ENCODE measurements at places on chromosomes 2 and 18. TPM values are rescaled to one million over a fixed set of nuclear protein-coding genes. Genes with fewer than 3 reads are reported as not detected.

C2orf15 gene
- total RNA-seq = 4.9 TPM

IGFBP5 gene
- total RNA-seq = 697 TPM

TNFAIP6 gene
- total RNA-seq = 1.9 TPM

MYCN gene
- total RNA-seq = 3.7 TPM

RNPEPL1 gene
- 57.3 TPM for total RNA-seq

ZNF892 gene
- 5.3 TPM for total RNA-seq

BABAM2 gene
- total RNA-seq = 76.3 TPM

ARHGAP15 gene
- 12.4 TPM for total RNA-seq

TMEM182 gene
- total RNA-seq = 12.8 TPM

PTPRM gene
- 148 TPM for total RNA-seq

ERLEC1 gene
- 38.7 TPM for total RNA-seq

C2orf78 gene
- not detected for total RNA-seq

FAM168B gene
- total RNA-seq = 70.9 TPM

HDAC4 gene
- total RNA-seq = 86.9 TPM

CD302 gene
- total RNA-seq = 25.2 TPM

CPO gene
- not detected for total RNA-seq

LTBP1 gene
- 80.1 TPM for total RNA-seq

ITGB6 gene
- total RNA-seq = 96.3 TPM

COLEC12 gene
- total RNA-seq = 10.2 TPM

BMP10 gene
- not detected for total RNA-seq

MAPRE3 gene
- total RNA-seq = 29.4 TPM

SLC39A6 gene
- 128 TPM for total RNA-seq

MYO3B gene
- 14.1 TPM for total RNA-seq

FBXO36 gene
- 3.4 TPM for total RNA-seq

KCNG2 gene
- not detected for total RNA-seq

LRRC30 gene
- not detected for total RNA-seq

SGPP2 gene
- total RNA-seq = 45.8 TPM

MLPH gene
- 236 TPM for total RNA-seq

GRB14 gene
- 6.7 TPM for total RNA-seq

CFC1 gene
- not detected for total RNA-seq

CIB4 gene
- total RNA-seq = not detected

HOXD1 gene
- 11.1 TPM for total RNA-seq

UXS1 gene
- 62.2 TPM for total RNA-seq

NEU2 gene
- not detected for total RNA-seq

UCN gene
- total RNA-seq = 0.68 TPM

DOK6 gene
- total RNA-seq = 4.9 TPM

PLGLB2 gene
- 0.83 TPM for total RNA-seq

SUCLG1 gene
- total RNA-seq = 90.7 TPM

PDCD1 gene
- 0.57 TPM for total RNA-seq

CABYR gene
- total RNA-seq = 6.7 TPM

DNAH6 gene
- 2.2 TPM for total RNA-seq

DSC3 gene
- 5.7 TPM for total RNA-seq

TSPYL6 gene
- not detected for total RNA-seq

VSNL1 gene
- total RNA-seq = 0.39 TPM

KCTD1 gene
- total RNA-seq = 17.9 TPM

C1GALT1C1L gene
- total RNA-seq = 0.99 TPM

UNC80 gene
- 0.18 TPM for total RNA-seq

LCT gene
- not detected for total RNA-seq

TRIM43 gene
- total RNA-seq = not detected

RELCH gene
- 106 TPM for total RNA-seq

SPATA3 gene
- not detected for total RNA-seq

WNT10A gene
- total RNA-seq = 4.0 TPM

MAP4K3 gene
- 73.3 TPM for total RNA-seq

REG1B gene
- total RNA-seq = not detected

GAD1 gene
- total RNA-seq = 0.57 TPM

All from ureter (tissue), 1 donor.